ENCODE measurements at places on chromosomes 13 and 19. TPM values are rescaled to one million over a fixed set of nuclear protein-coding genes. Genes with fewer than 3 reads are reported as not detected.

- DNase-seq, result no peak
These were observed 10.4 kb upstream of the ZNF586 start for GRCh38 chr19:57759096-57759495.

- DNase-seq, result no peak
These were observed 16.0 kb downstream of the GNA15 start for GRCh38 chr19:3151563-3152418.

GRCh38 chr19:52570000-52570861 lies at the start of gene ZNF701:
ZNF701 (plus strand) TSS chr19:52570287; CDS start chr19:52574148, 3,861 bp downstream.
- DNase-seq, result peak; percentile 99

DNA sequence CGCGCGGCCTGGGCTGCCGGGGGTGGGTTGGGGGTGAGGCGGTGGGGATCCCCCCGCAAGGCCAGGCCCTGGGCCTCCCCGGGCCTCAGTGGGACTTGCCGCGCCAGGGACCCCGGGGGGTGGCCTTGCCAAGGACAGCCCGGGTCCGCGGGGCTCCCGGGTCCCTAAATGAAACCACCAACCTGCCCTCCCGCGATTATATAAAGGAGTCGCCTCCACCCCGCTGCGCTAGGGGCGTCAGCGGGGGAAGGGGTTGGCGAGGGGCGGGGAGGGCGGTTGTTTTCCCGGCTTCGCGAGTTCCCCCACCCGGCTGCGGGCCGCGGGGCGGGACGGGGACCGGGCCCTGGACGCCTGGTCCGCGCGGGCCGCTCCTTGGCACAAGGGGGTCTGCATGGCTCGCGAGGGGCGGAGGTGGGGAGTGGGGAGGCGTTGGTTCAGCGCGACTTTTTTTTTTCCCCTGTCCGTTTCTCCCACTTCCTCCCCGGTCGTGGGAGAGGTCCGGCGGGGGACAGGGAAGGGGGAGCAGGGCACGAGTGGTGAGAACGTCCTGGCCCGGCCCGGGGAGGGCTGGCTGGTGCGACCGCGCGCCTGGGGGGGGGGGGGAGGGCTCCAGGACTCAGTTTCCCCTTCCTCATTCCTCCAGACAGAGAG lies 822 bp upstream of the ZBTB7A start:
- no peak for DNase-seq

DNA sequence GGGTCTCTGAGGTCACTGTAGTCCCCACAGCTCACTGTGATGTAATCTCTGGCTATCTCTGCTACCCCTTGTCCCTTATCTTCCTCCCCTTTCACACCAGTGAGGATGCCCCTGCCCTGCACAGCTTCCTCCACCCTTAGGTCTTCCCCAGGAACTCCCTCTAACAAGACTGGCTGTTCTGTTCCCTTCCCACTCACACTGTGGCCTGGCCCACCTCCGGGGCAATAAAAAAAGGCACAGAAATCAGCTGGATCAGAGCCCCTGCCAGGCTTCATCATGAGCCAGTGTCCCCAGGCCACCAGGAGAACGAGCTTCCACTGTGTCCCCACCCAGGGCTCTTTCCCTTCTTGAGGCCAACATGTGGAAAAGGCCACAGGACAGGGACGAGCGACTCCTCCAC lies 4.6 kb downstream of the CEACAM3 start:
- DNase-seq, result no peak

GRCh38 chr19:51108805-51109146 lies 567 bp upstream of the CTU1 start:
- no peak for DNase-seq

DNA sequence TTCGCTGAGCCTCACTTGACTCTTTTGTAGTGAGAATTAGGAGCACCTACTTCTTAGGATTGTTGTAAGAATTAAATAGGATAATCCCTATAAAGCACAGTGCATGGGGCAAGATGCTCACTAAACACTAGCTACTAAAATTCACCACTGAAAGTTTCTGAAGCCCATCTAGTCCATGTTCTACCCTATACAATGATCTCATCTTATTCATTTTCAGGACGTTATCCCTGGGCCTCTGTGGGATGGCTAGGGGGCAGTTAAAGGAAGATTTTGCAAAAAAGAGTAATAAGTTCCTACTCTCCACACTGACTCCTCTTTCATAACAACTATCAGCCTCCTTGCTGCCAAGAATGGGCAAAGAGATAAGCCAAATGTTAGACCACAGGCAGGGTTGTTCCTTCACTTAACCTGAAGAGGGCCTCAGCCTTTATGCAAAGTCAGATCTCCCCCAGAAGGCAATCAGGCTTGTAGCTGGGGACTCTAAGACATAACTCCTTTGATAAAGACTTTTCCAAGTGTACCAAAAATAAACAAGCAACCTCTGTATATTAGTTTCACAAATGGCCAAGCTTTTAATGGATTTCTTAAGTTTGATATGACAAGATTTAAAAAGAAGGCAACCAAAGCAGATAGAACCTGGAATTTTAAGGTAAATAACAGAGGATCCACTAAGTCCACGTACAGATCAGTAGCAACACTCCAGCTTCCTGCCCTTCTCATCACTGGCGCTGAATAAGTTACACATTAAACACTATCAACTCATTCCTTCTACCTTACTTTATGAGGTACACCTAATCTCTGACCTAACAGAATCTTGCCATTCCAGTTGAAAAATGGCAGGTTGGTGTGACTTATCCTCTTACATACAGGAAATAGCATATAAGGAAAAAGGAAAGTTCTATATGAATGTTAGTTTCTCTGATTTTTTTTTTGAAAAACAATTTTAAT lies 44.4 kb downstream of the ELF1 start:
- no peak for DNase-seq

DNA sequence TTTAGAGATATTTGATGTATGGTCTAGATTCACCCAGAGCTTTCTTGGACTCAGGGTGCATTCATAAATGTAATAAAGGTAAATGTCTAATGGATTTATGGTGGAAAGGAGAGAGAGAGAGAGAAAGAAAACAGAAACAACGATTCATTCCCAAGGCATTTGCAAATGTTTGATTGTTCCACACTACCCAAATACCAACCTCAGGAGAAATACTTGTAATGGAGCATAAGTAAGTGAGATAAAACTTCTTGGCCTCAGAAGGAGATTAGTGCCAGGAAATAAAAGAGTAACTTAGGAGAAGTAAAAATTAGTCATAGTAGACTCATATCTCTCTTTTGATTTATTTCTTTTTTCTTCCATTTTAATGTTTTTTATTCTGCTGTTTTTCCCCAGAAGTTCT lies 40.6 kb upstream of the DGKH start:
- no peak for DNase-seq

DNA sequence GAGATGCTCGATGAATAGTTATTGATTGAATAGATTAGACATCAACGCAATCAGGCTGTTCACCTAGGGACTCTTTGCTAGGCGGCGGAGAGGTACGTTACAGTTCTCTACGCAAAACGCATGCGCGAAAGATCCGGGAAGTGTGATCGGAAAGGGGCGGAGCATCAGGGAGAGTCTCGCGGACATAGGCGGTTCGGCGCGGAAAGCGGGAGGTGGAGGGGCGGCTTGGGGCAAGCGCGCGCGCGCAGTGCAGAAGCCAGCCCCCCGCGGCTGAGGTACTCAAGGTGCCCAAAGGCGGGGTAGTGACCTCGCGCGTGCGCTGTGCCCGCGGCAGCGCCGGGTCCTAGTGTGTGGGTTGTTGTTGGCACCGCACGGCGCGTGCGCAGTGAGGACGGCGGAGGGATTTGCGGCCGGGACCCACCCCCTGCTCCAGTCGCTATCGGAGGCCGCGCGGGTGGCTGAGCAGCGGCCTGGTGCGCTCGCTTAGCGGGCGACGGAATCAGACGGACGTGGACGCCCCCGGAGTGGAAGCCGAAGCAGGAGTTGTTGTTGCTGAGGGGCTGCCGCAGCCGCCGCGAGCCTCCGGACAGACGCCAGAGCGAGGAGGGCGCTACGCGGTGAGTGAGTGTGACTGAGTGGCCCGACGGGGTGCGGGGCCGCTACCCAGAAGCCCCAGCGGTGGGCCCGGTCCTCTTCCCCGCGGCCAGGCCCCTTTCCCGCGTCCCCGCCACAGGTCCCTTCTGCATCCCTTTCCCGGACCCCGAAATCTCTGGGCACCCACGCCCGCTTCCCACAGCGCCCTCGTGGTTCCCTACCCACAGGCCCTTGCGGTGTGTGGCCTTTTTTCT lies at the start of gene SNRNP70:
Gene SNRNP70, plus strand, starts transcription at position 432 of the 848 bp plus-strand sequence. CDS start 964 bp downstream, outside the sequence.
- peak; percentile 100 for DNase-seq

DNA sequence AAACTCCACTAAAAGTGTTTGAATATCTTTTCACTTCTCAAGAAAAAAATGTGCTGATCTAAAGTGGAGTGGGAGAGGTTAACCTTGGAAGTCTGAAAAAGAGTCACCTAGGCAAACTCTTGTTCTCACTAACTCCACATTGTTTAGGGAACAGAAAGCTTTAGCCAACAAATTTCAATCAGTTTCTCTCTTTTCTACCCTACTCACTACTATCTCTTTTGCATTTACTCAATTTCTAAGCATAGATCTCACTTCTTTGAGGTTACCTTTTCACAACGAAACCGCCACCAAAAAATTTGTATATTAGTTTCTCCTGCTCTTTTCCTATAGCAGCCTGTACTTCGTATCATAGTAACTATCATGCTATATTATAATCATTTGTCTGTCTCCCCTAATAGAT lies 6.3 kb downstream of the NHLRC3 start:
- DNase-seq, result no peak

DNA sequence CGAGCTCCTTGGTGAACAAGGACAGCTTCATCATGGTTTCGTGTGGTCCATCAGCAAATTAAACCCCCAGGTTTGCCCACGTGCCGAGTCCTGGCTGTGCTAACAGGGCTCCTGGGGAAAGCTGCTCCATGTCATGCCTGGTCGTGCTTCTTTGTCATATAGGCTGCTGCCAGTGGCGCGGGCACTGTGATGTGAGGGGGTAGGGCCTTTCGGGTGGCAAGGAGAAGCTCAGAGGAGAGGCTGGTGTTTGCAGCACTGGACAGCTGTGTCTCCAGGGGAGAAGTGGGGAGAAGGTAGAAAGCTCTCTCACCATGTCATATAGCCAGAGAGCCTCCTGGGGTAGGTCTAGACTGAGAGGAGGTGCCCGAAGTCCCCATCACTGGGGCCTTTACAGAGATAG lies 13.3 kb downstream of the VSTM2B start:
- DNase-seq, result peak; percentile 41

ZBTB45 gene
- total RNA-seq, result 12.1 TPM

MATK gene
- 2.8 TPM for total RNA-seq

ZNF112 gene
- total RNA-seq, result 5.2 TPM

DHDH gene
- total RNA-seq, result not detected

UGGT2 gene
- 59.1 TPM for total RNA-seq

TNFSF9 gene
- total RNA-seq, result 0.42 TPM

All from posterior vena cava (tissue), 2 donors.